Naive B cell (primary cell): ENCODE measurements at places on chromosomes 11 and 22.

- no peak for DNase-seq
Observed at GRCh38 chr22:31838917-31839316, 85.1 kb downstream of the DEPDC5 start.

- DNase-seq = no peak
Observed at GRCh38 chr22:31103111-31103510, 4.3 kb downstream of the SELENOM start.

DNA sequence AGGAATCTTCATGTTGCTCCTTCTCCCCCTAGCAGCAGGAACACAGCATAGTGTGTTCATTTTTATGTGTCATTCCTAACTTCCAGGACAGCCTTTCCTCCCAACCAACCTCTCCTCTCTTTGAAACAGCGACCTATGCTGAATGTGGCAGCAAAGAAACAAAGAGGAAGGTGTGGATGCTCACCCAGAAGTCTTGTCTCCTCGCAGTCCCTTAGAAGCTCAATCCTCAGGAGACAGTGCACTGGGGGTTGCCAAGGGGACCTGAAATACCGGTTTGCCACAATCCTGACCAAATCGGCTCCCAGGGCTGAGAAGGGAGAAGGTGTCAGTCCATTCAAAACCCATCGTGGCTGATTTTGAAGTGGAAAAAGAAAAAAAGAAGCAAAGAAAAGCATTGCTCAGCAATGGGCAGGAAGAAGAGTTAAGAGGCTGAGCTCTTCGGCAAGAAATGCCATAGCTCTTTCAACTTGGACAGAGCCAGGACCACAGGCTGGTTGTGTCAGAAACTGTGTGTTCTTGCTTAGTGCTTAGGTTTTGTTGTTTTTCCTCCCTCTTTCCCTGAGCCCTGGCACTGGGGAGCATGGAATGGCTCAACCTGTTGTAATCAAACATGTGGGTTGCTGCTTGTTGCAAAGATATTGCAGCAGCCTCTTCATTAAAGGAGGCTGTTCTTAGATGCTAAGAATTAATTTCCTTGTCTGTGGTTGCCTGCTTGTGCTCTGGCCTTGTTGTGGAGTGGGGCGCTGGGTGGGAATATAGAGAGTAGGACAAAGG lies 30.4 kb upstream of the TENM4 start:
- no peak for DNase-seq

DNA sequence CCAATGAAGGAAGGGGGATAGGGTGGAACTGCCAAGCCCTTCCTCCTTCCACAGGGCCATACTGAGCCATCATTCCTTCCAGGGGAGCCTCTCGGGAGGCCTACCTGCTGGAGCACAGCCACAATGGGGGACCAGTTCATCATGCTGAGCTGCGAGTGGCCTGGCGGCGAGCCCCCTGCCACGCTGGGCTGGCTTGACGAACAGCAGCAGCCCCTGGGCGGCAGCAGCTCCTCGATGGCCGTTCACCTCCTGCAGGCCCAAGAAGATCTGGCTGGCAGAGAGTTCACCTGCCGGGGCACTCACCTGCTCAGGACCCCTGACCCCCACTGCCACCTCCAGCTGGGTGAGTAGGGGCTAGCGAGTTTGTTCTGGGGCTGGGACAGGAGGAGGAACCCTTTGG lies 5.9 kb downstream of the VSIG10L2 start:
- no peak for DNase-seq

- DNase-seq = no peak
Observed at GRCh38 chr11:42232673-42233072, 773.2 kb upstream of the LRRC4C start.
